Amniotic stem cell (primary cell): ENCODE measurements at places on chromosomes 12 and 14.

DNA sequence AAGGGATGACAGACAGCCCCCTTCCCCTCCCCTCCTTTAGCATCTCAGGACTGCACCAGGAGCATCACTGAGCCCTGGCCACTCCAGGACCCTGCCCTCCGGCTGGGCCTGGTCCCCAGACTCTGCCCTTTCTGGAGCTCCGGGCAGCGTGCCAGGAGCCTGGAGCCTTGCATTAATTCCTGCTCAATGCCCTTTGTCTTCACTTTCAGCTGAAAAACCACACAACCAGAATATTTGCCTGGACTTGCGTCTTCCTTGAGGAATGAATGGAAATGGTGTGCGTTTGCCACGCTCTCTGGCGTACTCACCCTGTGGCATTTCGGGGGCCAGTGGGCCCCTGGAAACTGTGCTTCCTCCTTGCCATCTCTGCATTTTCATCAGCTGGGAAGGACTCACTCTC lies 8.5 kb upstream of the RFLNA start:
- DNase-seq = no peak

DNA sequence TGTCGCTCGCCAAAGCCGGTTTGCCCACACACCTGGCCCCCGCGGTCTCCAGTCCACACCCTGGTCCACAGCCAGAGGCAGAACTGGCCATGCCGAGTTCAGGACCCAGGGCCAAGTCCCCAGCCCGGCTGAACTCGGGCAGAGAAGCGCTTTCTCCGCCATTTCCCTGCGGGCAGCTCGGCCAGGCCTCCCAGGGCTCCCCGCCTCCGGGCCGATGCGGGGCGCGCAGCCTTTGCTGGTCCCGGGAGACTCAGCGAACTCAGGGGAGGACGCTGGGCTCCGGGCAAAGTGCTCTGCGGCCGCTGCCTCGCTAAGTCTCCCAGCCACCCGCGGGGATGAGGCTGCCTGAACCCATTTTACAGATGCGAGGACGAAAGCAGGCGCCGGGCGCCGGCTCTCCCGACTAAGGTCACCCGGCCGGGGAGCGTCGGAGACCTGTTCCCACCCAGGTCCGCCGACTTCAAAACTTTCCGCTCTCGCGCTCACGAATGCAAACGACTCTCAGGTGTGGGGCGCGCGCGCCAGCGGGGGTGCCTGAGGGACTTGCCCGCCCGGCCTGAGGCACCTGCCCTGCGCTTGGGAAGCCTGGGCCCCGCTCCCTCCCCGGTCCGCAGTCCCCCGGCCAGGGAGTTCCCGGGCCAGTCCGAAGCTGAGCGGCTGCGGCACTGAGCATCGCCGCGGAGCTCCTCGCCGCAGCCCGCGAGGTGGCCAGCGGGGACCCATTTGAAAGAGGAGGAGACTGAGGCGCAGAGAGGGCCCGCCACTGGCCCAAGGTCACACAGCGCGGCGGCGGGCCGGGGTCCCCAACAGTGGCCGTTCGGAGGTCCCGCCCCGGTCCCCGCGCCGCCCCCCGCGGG lies 627 bp downstream of the TESC start:
- DNase-seq = no peak

- DNase-seq = no peak
These were observed 350.1 kb downstream of the NELL2 start for GRCh38 chr12:44525806-44526654.

DNA sequence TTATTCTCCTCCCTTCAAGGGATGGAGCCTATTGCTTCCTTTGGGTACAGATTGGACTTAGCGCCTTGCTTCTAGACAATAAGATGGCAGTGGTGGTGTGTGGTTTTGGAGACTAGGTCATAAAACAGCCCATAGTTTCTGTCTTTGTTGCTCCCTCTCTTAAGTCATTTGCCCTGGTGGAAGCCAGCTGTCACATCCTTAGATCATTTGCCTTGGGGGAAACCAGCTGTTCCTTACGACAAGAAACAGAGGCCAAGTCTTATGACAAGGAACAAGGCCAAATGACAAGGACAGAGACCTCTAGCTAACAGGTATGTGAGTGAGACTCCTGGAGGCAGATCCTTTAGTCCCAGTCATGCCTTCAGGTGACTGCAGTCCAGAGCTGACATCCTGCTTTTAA lies 9.2 kb upstream of the PALS1 start:
- DNase-seq = no peak

GRCh38 chr14:23729720-23730387 lies 93.7 kb downstream of the DHRS2 start:
- DNase-seq = no peak

GRCh38 chr12:104421343-104421742 lies 35.4 kb upstream of the CHST11 start:
- DNase-seq = no peak

- DNase-seq = no peak
These were observed 5.5 kb downstream of the OR6C3 start for GRCh38 chr12:55336002-55336401.

DNA sequence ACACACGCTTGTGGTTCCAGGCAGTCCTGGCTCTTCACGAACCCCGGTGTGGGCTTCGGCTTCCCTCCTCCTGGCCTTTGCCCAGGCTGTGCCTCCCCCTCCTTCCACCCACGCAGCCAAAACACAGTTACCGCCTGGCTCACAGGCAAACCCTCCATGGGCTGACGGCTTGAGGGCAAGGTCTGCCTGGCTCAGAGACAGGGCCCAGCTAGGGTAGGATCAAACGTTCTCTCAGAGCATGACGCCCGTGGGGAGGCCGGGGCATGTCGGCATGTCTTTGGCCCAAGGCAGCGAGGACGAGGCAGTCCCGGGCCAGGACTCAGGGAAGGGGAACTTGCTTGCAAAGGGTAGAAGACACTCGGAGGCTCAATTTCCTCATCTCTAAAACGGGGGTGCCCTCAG lies 2.1 kb downstream of the SLC25A47 start:
- DNase-seq = no peak

GRCh38 chr14:72901361-72901760 lies 7.5 kb upstream of the DPF3 start:
- DNase-seq = no peak
